ENCODE measurements at places on chromosomes 16 and 17.

DNA sequence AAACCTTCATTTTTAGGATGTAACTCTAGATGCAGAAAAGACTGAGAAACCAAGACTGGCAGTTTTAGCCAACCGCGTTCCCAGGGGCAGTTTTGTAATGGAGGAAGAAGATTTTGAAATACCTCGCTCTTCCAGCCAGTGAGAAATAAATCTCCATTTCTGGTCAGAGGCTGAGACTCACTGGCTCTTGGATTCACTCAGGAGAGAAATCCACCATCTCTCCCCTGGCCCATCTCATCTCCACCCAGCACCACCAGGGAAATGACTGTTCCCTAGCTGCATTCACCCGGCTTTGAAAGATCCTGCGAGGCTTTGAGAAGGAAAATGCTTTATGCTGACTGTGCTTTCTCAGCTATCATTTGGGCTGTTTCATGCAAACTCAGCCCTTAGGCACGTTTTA is 185.2 kb downstream of the SOX9 start:
- no peak for DNase-seq

GRCh38 chr17:47063475-47063874 is 84.4 kb upstream of the RPRML start:
- DNase-seq, result no peak

- no peak for DNase-seq
Measured at GRCh38 chr16:82824408-82824807, 197.6 kb downstream of the CDH13 start.

GRCh38 chr17:78019367-78019975 is 61.0 kb downstream of the TNRC6C start:
- DNase-seq, result no peak

DNA sequence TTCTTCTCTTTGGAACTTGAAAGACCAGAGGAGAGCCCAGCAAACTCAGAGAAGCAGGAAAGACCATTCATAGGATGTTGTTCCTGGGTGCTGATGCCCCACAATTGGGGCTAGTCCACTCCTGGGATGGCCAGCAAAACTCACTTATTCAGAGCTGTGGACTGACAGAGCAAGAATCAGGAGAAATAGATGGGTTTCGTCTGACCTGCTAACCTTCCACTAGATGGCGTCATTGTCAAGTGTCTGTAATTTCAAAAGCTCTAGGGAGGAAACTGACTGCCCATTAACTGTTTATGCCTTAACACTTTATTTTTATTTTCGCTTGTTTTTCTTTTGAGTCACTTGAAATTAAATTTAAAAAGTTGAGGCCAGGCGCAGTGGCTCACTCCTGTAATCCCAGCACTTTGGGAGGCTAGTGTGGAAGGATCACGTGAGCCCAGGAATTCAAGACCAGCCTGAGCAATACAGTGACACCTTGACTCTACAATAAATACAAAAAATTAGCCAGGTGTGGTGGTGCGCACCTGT is 28.7 kb upstream of the MILR1 start:
- DNase-seq, result no peak

- no peak for DNase-seq
Measured at GRCh38 chr17:45334701-45335677, 18.2 kb upstream of the MAP3K14 start.
